ENCODE measurements at places on chromosomes 2 and 18. TPM values are rescaled to one million over a fixed set of nuclear protein-coding genes. Genes with fewer than 3 reads are reported as not detected.

GRCh38 chr2:215362562-215362904 is 50.7 kb downstream of the ATIC start:
- DNase-seq, result no peak

DNA sequence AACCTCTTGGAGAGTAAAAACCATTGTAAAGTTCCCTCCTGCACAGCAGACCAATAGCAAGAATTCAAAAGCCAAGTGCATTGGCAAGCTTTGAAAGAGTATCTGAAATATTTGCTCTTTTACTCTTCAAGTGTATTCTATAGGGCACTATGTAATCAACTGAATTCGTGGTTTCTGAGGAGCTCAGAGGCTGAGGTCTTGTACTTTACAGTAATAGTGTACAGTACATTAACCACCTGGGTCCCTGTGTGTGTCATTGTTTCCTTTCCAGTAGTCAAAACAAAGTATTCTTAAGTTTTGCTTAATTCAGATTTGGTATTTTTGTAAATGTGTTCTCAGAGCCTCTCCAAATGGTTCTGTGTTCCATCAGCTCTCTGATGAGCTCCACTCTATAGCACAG is 769.7 kb downstream of the LRRTM4 start:
- DNase-seq, result no peak

DNA sequence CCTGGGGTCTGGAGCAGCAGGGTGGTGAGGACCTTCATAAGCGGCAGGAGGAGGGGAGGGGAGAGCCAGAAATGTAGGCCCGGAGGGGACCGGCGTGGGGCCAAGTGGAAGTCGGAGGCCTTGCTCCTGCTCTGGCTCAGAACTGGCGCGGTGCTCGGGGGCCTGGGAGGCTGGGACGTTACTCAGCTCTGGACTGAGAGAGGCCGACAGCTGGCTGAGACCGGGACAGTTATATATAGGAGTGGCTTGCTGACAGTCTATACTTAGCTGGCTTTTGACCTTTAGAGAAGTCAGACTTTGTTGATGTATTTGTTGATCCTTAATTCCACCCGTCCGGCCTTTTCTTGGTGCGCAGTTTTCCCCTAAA is 15.7 kb downstream of the IGFBP5 start:
- DNase-seq, result peak; percentile 63

- peak; percentile 11 for DNase-seq
Observed at GRCh38 chr2:224753743-224754540, 37.8 kb upstream of the CCDC195 start.

- DNase-seq, result no peak
Observed at GRCh38 chr2:104577143-104577542, 276.8 kb upstream of the POU3F3 start.

DNA sequence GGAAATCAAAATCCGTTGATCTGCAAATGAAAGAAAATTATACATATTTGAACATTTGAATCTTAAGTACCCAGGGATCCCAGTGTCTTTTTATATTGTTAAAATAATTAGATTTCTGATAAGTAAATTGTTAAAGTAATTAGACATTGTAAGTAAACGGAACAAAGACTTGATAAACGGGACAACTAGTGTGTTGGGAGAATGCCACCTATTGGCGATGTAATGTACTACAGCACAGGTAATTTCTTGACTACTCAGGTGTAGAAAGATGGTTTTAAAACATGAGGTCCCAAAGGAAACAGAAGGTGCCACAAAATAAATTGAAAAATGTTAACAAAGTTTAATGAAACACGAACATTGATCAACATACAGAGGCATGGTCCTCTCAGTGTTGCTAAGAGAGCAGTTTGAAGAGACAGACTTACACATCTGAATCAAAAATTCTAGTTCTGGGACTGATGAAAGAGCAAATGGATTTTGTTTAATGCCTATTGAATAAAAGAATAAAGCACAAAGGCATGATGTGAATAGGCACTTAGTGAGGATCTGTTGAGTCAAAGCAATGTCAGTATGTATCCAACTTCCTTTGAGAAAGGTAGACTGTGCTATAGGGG is 103.4 kb upstream of the RASGRP3 start:
- DNase-seq, result no peak

GRCh38 chr2:118061135-118061955 is 26.9 kb upstream of the INSIG2 start:
- DNase-seq, result no peak

DNA sequence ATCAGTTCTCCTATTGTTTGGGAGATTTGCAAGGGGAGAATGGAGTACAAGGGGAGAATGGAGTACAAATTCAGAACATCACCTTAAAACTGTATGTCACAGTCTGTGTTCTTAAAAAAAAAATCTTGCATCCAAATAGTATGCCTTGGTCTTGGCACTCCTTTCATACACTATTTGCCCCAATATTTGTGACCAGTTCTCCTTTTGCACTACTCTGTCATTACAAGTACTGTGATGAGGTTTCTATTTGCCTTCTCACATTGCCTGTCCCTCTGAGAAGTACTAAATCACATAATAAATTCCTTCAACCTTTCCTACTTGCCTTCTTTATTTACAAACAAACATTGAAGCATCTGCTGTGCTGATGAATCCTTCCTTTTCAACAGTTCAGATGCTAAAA is 36.0 kb upstream of the NCK2 start:
- no peak for DNase-seq

DNA sequence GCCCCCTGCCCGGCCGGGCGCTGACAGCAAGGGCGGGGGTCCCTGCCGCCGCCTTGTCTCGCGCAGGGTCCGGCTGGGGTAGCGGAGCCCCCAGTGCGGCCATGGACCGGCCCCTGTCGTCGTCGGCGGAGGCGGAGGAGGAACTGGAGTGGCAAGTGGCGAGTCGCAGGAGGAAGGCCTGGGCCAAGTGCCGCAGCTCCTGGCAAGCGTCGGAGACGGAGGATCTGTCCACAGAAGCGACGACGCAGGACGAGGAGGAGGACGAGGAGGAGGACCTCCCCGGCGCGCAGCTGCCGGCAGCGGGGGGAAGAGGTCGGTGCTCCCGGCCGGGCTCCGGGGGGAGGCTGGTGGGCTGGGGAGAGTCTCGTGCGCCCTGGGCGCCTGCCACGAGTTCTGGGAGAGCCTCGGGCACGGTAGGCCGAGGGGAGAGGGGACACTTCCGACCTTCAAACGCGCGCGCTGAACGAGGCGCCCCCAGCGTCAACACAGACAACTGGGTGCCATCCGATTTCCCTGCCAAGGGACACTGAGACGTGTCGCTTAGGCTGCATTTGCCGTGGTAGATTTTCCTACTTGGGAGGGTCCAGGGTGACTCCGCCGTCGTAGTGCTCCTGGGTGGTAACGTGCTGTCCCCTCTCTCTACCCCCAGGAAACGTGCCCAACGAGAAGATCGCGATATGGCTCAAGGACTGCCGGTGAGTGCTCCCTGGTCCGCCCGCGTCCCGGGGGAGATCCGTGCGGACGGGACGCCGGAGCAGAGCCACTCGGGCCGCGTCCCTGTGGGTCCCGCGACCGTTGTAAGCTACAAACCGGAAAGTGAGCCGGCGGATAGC is 652 bp downstream of the ITPRID2 start:
- DNase-seq, result peak; percentile 81

DNA sequence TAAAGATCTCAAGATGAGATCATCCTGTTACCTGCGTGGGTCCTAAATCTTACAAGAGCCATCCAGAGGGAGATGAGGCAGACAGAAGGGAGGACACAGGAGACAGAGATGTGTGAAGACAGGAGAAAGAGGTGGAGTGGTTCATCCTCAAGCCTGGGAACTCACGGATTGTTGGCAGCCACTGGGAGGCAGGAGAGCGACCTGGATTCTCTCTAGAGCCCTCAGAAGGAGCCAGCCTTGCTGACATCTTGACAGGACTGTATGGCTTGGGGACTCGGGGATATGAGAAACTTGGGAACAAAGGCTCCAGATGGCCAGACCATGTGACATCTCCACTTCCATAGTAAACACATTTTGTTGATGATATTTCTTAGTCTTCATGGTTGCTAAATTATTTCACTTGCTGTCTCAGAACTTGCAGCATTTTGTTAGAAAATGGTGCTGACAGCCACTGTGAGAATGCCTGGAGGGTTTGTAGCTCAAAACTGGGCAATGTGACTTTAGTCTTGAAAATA is 57.8 kb upstream of the MC2R start:
- no peak for DNase-seq

YPEL5 gene
- polyA plus RNA-seq, result 46.2 TPM

LINC00305 gene
- not detected for polyA plus RNA-seq

SCYGR5 gene
- polyA plus RNA-seq, result not detected

L3MBTL4 gene
- 1.2 TPM for polyA plus RNA-seq

GPAT2 gene
- 4.2 TPM for polyA plus RNA-seq

DNAH6 gene
- 0.04 TPM for polyA plus RNA-seq

GRCh38 chr18:55324166-55324565 is 263.8 kb downstream of the TCF4 start:
- no peak for DNase-seq

GRCh38 chr2:19362094-19362754 is 3.8 kb upstream of the OSR1 start:
- peak; percentile 58 for DNase-seq

KDM3A gene
- polyA plus RNA-seq, result 62.1 TPM

DNA sequence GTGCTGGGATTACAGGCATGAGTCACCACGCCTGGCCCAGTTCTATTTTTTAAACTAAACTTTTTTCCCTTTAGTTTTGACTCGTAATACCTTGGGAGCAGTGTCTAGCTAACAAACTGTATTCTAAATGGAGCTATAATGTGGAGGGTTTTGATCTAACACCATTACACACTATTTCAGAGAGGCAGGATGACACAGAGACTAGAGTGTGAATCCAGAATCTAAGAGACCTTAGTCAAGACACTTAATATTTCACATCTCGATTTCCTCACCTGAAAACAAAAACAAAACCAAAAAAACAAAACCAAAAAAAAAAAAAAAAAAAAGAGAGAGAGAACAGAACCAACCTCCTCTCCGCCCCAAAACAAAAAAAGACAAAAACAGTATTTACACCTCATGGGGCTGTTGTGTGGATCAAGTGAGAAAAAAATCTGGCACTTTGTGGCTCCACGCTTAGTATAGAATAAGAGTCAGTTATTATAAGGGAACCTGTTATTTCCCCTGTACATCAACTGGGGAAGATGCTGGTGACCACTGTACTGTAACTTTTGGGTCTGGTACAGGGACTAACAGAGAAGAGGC is 31.3 kb downstream of the DARS1 start:
- DNase-seq, result no peak
